SW480 (cell line): ENCODE measurements at places on chromosomes 6 and 20.

DNA sequence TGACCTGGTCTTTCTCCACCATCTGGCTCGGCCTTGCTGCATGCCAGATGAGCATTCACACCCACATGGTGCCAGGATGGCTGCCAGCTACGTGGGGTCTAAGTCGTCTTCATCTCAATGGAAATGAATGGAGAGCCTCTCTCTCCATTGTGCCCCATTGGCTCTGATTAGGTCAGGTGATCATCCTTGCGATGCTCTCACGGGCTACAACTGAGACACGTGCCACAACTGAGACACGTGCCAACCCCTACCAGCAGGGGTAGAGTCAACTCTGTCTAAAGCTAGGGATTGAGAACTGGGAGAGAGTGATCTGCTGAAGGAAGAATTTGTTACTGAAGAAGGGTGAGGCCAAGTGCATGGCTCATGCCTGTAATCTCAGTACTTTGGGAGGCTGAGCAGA is 67.3 kb upstream of the RALY start:
- DNase-seq, result no peak

DNA sequence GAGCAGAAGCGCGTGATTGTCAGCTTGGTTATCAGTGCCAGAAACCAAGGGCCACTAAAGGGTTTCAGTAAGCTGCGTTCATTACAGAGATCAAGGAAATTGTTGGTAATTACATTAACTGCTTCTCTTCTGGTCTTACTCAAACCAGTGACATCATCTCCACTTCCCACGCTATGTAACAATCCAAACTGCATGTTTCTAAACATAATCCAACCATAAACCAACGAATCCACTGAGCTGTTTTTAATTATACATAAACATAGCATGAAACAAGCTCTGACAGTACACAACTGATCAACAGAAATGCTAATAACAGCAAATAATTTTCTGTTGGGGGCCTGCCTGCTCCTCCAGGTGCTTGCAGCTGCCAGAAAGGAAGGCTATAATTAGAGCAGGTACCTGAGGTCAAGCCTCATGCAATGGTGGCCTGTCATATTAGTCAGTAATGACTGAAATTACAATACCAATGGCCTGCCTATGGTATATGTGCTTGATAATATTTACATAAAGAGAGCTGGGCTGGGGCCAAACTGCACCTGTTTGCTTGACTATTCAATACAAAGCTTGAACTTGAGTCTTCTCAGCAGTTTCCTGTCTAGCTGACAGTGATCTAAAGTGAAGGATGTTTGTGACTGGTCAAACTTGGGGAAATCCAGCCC is 40.1 kb downstream of the ILRUN start:
- DNase-seq, result peak; percentile 37

DNA sequence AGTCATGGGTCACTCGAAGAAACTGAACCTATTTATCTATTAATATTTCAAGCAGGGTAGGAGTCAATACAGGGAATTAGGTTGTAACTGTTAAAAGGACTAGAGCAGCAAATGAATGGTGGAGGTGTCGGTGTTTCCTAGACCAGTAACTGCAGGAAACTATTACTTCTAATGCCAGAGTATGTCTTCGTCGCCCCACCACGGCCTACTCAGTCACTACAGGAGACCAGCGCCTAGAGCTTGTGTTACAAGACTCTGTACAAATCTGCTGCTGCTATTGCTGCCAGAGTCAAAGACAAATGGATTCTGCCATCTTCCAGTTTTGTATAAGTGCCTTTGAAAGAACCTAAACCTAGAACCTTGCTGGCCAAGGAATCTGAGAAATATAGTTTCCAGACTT is 343.9 kb downstream of the SOX4 start:
- DNase-seq, result no peak

GRCh38 chr20:53594068-53595017 is 704 bp upstream of the ZNF217 start:
- peak; percentile 91 for DNase-seq
